ENCODE measurements at places on chromosomes 1 and 21.

- DNase-seq: no peak
Observed at GRCh38 chr1:73644198-73644597, 553.8 kb downstream of the LRRIQ3 start.

GRCh38 chr1:44832056-44832705 is 10.9 kb downstream of the PTCH2 start:
- no peak for DNase-seq

- DNase-seq: no peak
Observed at GRCh38 chr1:103194060-103194459, 85.7 kb upstream of the COL11A1 start.

DNA sequence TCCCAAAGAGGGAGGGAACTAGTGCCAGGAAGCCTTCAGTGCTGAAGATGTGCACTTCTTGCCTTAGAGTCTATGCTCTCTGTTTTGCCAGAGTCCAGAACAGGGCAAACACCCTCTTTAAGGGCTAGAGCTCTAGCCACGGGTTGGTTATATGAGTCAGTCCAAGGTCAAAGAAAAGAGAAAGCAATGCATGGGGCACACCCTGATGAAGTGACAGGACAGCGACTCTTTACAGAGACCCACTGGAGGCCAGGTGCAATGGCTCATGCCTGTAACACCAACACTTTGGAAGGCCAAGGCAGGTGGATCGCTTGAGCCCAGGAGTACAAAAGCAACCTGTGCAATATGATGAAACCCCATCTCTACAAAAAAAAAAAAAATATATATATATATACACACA is 86.1 kb downstream of the TGFBR3 start:
- no peak for DNase-seq

- DNase-seq: no peak
Observed at GRCh38 chr1:20485527-20486456, at the start of gene CAMK2N1. TSS of gene CAMK2N1 (minus strand) at chr1:20486210. CDS start at chr1:20485379, 831 bp downstream.

- no peak for DNase-seq
Observed at GRCh38 chr1:43585557-43585956, 54.9 kb downstream of the PTPRF start.

DNA sequence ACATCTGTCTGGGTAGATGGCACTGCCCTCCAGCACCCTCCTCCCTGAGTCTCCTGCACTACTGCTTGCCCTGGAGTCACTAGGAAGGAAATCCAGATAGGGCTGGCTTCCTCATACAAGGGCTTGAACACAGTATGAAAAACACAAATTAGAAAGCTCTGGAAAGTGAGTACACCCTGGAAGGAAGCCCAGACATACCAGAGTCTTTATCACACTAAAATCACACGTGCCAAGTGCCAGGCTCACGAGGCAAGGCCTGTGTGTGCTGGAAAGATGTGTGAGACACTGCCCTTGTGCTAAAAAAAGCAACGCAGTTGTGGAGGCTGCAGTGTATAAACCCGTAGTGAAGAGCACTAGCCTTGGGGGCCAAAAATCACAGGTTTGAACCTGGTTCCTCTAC is 28.3 kb upstream of the S100A7 start:
- DNase-seq: no peak
